MV-4-11 (cell line): ENCODE measurements at places on chromosomes 4 and X.

DNA sequence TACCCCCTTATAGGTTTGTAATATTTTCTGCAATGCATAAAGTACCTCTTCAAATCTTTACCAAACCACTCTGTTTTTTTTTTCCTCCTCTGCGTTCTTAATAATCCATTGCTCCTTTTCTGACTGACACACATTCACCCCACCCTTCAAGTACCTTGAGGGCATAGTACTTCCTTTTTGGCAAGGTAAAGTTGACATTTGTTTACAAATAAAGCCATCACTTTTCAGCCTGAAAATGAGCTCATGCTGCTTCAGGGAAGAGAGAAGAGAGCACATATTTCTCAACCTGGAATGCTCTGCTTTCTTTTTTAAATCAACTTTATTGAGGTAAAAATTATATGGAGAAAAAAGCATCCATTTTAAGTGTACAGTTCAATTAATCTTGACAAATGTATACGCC is 113.9 kb downstream of the AGTR2 start:
- no peak for DNase-seq

DNA sequence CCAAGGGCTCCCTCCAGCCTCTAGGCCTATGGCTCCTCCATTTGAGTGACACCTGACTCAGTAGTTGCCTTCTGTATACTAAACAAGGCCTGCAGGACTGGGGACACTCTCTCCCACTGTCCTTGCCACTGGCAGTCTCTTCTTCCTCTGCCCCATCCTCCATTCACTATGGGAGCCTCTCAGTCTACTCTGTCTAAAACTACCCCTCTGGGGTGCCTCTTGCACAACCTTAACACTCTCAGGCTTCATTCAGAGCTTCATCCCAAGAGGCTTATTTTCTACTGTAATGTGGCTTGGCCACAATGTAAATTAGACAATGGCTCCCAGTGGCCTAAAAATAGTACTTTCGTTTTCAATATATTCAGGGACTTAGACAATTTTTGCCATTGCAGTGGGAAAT is 133.0 kb downstream of the ZC4H2 start:
- DNase-seq: no peak

- peak; percentile 25 for DNase-seq
Observed at GRCh38 chr4:136864604-136865185, 667.6 kb downstream of the PCDH18 start.

DNA sequence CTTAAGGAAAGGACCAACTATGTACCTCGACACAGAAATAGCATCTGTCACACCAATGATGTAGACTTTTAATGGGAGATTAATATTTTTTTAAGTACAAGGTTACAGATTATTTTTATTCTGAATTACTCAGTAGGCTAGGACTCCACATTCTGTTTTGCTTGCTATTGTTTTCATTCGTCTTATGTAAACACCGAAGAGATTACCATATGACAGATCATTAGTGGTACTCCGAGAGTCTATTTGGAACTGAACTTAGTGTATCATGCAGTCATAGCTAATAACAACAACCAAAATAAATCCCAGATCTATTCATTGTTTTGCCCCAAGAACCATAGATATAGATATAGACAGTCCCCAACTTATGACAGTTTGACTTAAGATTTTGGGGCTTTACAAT is 139.7 kb upstream of the SPRY1 start:
- no peak for DNase-seq

DNA sequence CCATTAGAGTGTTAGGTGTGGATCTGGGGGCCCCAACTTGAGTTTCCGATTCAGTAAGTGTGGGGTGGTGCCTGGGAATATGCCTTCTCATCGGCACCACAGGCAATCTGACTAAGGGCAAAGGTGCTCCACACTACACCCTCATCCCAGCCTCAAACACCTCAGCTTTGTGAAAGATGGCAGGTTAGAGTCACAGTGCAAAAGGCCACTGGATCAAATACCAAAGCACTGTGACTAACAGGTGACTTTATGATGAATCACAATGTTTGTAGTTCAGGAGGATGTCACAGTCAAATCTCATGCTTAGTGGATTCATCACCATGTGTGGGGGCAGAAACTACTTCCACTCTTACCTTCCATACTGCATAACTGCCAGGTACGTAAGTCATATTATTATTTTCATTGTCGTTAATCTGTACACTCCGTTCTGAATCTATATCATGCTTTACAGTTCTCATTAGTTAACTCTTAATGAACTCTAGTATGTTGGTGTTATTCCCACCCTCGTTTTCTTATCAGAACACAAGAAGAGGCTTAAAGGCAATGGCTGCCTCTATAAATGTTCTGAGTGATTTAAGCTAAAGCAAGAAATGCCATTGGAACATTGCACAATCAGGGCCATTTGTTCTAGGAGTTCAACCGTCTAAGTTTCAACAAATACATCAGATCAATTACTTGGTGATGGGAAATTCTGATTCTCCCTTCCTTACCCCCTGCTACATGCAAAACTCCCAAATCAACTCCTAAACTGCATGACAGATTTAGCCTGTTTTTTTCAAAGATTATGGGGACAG is 50.2 kb downstream of the PRKG2 start:
- no peak for DNase-seq

- DNase-seq: no peak
Observed at GRCh38 chr4:138112389-138112788, 129.8 kb downstream of the SLC7A11 start.
